ENCODE measurements at places on chromosomes 1 and 21.
A peak's percentile ranks its signal among the peaks of the same experiment; 100 is the strongest.

DNA sequence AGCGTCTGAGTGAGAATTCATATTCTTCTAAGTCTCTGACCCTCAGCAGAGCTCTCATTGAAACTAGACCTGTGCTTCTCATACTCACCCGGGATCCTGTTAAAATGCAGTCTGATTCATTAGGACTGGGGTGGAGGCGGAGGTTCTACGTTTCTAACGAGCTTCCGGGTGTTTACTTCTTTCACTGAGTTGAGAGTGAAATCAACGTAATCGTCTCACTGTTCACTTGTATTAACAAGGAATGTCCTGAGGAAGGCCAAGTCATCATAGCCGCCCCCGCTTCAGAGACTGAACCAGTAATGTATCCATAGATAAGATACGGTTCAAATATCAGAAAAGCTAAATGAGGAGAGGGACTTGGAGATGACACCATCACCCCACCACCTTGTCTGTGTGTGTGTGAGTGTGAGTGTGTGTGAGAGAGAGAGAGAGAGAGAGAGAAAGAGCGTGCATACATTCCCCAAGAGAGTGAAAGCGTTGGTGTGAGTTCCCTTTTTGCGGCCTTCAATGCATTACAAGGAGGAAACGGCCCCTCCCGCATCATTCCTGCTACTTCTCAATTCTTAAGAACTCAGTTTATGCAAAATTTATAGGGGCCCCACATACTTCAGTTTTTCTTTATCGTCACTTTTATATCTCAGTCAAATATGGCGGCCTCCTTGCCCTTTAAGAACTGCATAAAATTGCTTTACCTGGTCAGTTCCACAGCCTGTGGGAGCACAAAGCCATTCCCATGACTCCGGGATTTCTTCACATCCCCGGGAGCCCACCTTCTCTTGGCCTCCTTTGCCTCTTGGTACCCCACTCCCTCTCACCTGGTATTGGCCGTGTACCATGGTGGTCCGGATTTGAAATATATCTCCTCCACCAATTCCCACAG is 19.8 kb downstream of the KMO start:
- DNase-seq, result peak; percentile 2

- no peak for DNase-seq
Measured at GRCh38 chr1:47388891-47389238, 27.2 kb upstream of the FOXE3 start.

- DNase-seq, result no peak
Measured at GRCh38 chr21:25885880-25886279, 151.1 kb downstream of the GABPA start.

- DNase-seq, result no peak
Measured at GRCh38 chr21:44017601-44018000, 5.5 kb downstream of the TRAPPC10 start.

DNA sequence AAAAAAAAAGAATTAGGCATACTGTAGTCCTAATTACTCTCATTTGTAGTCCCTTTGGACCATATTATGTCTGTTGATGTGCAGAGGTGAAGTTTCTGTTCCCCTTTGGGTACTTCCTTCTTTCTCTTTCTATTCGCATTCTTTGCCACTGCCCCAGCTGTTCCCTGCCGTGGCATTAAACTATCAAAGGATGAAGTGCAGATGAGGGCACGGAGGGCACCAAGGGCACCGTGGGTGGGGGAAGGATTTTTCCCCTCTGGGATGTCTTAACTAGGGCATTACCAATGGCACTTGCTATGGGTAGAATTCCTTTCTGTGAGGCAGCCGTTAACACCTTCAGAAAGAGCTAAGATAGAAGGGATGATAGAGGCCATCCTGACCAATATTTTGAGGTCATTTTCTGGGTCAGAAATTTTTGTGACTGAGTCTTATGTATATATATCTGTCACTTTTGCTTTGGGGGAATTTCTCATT is 4.9 kb upstream of the MAPKAPK2 start:
- no peak for DNase-seq

GRCh38 chr1:25664357-25665199 is 48.0 kb downstream of the MAN1C1 start:
- DNase-seq, result no peak

DNA sequence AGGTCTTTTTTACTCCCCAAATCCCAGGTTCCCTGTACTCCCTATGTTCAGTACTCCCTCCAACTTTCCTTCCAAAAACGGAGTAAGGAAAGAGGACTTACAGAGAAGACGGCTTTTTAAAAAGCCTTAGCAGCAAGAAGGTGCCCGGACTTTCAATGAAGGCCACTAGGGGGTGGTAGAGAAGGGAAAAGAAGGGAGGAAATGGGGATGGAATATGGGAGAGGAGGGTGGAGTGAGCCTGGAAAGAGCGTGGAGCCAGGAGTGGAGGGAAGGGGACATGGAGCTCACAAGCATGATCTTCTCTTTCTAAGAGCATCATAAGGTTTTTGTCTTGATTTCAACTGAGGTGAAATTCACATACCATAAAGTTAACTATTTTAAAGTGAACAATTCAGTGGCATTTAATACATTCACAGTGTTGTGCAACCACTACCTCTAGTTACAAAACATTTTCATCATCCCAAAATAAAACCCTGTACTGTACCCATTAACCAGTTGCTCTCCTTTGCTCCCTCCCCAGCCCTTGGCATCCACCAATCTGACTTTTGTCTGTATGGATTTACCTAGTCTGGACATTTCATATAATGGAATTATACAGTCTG is 129.9 kb downstream of the ZNF281 start:
- no peak for DNase-seq

- no peak for DNase-seq
Measured at GRCh38 chr1:153242160-153242559, 17.3 kb upstream of the LORICRIN start.

DNA sequence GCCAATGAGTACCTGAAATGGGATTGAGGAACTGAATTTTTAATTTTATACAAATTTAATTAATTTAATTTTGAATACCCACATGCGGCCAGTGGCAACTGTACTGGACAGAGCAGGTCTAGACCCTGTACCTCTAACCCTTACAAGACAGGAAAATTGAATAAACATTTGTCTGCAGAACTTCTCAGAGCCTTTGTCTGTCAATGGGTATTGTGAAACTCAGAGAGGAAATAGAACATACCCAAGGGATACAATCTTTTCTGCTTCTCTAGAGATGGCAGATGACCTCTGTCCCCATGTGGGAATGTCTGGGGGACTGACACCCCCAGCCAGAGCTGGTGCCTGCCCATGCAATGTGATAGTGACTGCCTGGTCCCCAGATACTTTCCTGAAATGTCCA is 220.6 kb downstream of the TM2D1 start:
- DNase-seq, result no peak

DNA sequence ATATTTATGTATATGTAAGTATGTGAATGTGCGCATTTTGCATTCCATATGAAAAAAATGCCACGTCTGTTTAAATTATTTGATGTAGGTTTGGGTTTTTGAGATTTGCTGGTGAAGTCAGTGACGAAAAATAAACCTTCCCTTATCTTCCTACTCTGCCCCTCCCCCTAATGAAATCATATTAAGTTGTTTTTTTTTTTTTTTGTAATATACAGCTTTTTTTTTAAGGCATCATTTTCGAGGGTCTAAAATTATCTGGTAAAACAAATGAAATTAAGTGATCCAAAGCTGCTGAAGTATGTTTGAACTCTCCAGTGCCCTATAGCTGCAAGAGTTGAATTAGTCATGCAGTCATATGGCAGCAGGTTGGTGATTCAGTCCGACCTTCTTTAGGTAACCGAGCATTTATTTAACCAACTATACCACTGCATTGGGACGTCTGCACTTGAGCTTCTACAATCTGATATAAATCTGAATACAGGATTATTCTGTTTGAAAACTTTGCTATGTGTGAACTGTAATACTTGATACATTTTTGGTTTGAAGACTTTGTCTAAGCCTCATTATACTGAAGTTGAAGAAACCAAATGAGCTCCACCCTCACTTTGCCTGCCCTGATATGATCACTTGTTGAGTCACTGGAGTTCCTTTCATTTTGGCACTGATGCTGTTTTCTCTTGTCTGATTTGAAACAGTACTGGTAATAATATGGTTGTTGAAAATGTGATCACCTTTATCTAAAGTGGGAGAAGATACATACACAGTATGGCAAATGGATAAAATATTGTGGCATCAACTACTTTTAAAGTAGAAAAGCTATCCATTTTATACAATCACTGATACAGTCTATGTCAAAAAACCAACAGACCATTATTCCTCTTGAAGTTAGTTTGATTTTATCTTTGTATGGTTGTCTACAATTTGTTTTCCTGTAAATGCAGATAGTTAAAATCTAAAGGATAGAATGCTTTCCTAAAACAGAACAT is 11.7 kb downstream of the PDIK1L start:
- DNase-seq, result no peak

GRCh38 chr21:27362249-27362648 is 395.4 kb upstream of the ADAMTS5 start:
- no peak for DNase-seq

DNA sequence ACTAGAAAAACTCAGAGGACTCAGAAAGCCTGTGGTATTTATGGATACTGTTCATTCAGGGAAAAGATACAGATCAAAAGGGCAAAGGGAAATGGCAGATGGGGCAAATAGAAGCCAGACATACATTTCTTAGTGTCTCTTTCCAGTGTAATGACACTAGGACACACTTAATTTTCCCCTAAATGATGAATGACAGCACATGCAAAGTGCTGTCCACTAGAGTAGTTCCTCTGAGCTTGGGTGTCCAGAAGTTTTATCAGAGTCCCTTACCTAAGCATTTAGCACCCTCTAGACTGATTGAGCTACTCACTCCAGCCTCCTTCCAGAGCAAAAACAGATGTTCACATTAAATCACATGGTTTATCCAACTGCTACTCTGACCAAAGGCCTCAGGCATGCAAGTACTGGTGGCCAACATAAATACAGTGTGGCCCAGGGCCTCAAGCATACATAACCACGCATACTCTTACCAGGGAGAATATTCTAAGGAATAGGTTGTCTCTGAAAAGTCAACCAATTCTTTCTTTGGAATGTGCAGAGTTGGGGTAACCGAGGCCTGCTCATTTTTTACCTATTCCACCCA is 166.9 kb downstream of the NCAM2 start:
- DNase-seq, result no peak

GRCh38 chr1:154923695-154924094 is 12.8 kb downstream of the PMVK start:
- DNase-seq, result no peak

DNA sequence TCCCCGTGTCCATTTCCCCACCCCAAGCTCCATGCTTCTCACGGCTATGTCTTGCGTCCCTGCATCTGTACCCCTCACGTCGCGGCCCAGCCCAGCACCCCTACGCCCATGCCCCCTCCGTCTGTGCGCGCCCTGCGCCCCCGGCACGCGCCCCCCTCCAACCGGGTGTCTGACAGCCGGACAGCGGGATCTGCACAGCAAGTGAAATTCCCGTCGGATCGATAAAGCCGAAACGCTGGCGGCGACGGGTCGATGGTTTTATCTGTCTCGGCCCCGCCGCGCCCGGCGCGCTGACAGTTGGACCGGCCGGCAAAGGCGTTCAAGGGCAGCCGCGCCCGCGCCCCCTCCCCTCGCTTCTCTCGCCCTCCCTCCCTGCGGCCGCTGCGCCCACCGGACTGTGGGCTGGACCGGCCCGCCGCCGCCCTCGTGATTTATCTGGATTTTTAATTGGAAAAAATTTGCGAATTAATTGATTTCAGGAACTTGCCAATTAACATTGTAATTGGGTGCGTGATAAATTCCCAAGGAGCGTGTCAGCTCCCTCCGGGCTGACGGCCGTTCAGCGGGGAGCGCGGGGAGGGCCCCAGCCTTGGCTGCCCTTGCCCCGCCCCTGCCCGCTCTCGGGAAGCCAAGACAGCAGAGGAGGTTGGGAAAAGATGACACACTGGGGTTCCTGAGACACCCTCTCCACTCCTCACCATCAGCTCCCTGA is 57.1 kb downstream of the TMEM53 start:
- no peak for DNase-seq

GRCh38 chr1:157512036-157512969 is 40.0 kb downstream of the FCRL5 start:
- no peak for DNase-seq

- no peak for DNase-seq
Measured at GRCh38 chr1:109717729-109718128, 5.7 kb downstream of the GSTM5 start.

GRCh38 chr1:40014812-40015594 is 25.5 kb upstream of the CAP1 start:
- DNase-seq, result no peak

- DNase-seq, result no peak
Measured at GRCh38 chr1:61887076-61887867, 145.0 kb downstream of the PATJ start.

DNA sequence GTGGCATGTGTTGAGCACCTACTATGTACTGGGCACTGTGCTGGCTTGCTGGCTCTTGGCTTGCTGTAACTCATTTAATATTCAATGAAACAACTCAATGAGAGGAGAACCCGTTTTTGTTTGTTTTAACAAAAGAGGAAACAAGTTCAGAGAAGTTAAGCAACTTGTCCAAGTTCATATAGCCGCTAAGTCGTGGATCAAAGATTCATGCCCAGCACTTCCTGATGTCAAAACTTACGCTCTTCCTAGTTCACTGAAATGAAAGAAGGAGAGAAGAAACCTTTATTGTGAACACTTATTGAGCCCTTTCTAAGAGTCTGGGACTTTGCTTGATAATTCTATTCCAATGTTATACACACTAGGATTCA is 475.9 kb downstream of the PTPRU start:
- DNase-seq, result no peak
